ENCODE measurements at places on chromosomes 4 and X.

GRCh38 chr4:84412062-84412461, 87.0 kb downstream of the NKX6-1 start:
- DNase-seq: no peak

GRCh38 chr4:135485371-135485770, 1283.8 kb upstream of the PABPC4L start:
- no peak for DNase-seq

DNA sequence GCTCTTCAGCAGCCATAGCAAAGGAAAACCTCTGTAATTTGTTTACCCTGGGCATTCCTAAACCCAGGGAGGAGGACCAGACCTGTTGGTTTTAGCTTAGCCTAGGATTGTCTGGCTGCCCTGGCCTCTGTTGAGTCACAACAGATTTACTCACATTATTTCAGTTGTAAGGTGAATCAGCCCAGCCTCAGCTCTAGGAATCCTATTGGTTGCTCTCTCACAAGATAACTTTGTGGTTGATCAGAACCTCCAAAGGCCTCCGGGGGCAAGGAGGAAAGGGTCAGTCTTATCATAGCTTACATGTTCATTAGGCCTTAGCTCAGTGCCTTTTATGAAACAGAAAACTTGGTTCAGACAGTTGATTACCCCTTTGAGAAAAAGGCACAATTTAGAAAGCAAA, 41.0 kb downstream of the PDK3 start:
- no peak for DNase-seq

DNA sequence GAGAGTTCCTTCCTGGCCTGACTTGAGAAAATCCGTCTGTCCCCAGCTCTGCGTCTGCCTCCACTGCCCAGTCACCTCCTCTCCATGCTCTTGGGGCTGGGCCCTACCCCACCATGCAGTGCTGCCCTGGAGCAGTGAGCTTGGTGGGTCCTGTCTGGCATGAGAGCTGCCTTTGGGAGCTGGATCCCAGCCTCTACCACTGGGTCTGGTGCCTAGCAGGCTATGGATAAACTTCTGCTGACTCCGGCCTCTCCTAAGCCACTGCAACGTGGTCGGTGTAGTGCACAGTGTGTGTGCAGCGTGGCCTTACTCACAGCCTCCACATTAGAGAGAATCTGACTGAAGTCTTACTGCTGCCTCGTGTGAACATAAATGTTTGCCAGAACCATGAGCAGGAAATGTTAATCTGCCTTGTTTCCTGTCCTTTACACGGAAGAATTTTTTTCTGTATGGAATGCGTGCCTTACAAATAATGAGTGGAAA, 47.6 kb downstream of the HTT start:
- no peak for DNase-seq

GRCh38 chr4:169253904-169254303, 16.9 kb downstream of the SH3RF1 start:
- DNase-seq: no peak

DNA sequence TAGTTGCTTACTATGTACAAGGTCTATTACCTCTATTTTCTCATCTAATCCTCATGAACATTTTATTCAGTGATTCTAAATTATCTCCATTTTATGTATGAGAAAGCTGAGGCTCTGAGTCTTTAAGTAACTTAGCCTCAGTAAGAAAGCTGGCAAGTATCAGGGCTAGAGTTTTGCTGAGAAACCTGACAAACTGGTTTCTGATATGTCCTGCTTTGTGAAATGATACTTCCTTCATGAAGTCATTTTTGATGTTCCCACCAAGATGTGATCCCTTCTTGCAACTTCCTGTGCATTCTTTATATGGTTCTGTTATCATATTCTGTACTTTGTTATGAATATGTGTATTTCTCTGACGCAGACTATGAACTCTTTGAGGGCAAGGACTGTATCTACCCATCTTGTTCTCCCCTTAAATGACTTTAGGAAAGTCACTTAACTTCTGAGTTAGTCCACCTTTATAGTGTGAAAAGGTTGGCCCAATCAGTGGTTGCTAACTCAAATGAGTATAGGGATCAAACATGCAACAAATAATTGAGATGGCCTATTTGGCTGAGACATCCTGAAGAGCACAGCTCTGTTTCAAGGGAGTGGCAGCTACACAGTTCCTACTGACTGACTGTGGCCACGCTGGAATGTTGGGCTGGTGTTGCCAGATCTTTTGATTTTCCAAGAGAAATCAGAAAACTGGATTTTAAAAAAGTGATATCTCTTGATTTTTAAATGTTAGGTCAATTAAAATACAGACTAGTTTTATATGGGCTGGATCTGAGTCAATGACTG, 127.9 kb upstream of the AMOT start:
- DNase-seq: no peak

DNA sequence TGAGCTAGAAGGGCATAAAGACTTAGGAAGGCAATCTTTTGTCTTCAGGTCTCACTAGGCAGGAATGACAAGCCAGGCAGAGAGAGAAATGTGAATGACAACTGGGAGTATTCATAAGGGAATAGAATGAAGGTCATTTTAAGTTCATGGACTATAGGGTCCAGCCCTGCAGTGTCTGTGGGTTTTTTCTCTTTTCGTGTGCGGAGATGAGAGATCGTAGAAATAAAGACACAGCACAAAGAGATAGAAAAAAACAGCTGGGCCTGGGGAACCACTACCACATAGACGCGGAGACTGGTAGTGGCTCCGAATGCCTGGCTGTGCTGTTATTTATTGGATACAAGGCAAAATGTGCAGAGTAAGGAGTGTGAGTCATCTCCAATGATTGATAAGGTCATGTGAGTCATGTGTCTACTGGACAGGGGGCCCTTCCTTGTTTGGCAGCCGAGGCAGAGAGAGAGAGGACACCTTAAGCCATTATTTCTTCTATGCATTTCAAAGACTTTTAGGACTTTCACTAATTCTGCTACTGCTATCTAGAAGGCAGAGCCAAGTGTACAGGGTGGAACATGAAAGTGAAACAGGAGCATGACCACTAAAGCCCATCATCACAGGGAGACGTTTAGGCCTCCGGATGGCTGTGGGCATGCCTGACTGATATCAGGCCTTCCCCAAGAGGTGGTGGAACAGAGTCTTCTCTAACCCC, 921.8 kb upstream of the PCDH10 start:
- no peak for DNase-seq

- no peak for DNase-seq
These were observed 139.8 kb downstream of the CLCN4 start for GRCh38 chrX:10296576-10296975.

GRCh38 chr4:164847967-164848649, 28.9 kb upstream of the APELA start:
- DNase-seq: no peak

DNA sequence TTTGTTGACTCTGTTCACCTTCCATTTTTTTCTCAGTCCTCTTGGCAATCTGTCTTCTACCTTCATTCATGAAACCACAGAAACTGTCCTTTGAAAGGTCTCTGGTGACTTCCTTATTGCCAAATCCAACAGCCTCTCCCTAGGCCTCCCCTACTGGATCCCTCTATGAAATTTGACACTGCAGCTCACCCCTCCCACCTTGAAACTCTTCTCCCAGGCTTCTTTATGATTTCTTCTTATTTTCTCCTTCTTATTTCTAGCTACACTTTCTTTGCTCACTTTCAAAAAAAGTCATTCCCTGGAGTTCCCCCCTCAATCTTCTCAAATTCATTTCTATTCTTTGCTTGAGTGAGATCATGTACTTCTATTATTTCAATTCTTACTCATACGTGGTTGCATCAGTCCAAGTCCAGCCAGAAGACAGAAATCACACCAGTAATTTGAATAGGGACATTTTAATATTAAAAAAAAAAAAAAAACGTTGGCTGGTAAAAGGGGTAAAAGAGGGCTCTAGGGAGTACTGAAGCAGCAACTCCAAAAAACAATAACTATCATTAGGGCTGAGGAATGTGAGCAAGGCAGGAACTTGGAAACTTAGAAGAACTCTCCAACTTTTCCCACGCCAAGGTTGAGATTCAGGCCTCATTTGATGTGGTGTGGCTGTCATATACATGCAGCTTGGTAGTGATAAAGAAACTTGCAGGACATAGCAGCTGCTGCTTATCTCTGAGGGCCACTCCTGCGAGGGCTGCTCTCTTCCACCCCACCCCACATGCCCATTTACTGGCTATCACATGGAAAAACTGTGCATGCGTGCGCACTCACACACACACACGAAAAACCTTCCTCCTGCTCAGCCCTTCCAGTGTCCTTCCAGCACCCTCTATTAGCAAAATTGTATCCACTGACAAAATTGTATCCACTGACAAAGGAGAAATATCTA, 169.8 kb upstream of the GALNT7 start:
- DNase-seq: no peak

DNA sequence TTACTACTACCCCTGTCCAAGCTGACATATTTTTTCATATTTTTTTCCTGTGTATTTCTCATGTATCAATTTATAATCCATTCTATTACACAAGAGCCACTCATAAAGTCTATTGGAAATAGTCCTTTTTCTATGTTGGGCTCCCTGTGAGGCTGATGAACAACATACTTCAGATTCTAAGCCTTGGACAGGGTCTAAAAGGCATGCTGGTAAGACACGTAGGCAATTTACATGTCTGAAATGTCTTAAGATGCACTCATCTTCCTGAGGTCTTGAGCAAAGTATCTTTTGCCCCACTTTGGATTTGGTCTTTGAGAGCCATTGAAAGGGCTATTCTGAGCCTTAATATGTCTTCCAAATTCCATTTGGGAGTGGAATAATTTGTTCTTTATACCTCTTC, 31.8 kb downstream of the OCIAD1 start:
- no peak for DNase-seq

DNA sequence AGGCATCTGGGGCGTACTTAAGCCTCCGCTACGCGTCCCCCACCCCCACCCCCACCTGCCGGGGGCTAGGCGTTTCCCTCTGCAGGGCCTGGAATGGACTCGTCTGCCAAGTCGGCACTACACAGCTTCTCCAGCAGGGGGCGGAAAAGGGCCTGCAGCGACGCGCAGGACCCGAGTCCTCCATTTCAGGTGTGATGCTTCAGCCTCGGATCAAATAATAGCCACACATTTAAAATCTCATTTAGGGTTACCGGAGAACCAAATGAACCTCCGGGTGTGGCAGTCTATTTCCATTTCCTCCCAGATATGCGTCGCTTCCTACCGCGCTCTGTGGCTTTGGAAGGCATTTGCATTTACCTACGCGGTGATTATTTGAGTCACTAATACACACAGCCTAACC, 2.9 kb downstream of the PAK3 start:
- DNase-seq: peak; percentile 60

DNA sequence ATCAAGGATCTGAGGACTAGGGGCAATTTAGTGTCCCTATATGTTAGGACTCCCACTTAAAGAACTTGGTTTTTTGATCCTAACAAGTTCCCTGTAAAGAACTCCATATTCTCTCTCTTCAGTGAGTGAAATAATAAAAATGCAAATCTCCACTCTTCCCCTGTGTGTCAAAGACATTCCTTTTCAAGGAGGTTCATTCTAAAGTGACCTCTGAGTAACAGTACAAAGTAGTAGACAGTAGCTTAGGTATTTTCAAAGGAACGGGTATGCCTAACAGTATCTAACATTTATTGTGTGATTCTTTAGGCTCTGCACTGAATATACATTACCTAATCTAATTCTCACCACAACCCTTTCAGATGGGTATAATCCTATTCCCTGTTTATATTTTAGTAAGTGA, 58.4 kb upstream of the SCOC start:
- DNase-seq: no peak

GRCh38 chr4:156805696-156806095, 165.9 kb downstream of the PDGFC start:
- peak; percentile 53 for DNase-seq

DNA sequence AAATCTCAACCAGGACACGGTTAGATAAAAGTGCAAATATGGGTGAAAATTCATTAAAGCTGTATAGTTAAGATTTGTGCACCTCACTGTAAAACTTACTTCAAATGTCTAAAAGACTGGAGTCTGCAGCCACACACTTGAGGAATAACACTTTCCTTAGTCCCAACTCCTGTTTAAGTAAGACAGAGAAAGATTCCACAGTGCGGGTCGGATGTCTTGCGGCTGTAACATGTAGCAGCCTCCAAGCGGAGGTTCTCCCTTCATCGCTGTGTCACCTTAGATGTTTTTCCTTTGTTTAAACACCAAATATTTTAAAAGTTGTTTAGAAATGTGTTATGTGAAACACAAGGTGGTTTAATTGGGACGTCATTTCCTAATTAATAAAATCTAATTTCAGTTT, 905 bp upstream of the MAEA start:
- no peak for DNase-seq

DNA sequence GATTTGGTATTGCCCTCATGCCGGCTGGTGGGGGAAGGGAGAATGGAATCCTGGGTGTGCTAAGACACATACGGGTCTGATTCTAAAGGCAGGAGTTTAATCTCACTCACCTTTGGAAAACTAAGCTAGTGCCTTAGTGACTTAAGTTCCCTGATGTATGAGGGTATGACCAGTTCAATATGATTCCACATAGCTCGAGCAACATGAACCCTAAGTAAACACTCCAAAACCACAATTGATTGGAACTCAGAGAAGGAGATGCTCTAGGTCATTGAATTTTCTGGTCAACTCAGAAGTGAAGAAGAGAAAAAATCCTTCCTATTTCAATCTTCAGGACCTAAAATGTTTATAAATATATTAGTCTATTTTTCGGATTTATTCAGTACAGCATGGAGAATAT, 420.1 kb upstream of the INTU start:
- DNase-seq: no peak

DNA sequence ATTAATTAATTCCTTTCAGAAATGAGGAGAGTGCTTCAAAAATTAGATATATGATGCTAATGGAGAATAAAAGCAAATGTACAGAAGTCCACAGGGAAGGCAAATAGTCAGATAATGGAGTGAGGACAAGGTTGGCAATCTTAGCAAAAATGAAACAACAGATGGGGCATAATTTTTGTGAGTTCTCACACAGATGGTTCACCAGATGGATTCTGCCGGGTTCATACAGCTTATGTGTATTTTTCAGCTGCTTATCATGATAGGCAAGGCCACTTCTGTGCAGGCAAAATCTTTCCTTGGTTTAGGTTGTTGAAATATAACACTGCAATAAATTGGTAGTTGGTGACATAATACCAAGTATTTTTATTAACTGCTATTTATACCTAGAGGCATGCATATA, 1539.0 kb upstream of the IGFBP7 start:
- no peak for DNase-seq

GRCh38 chr4:3780347-3781171, 14.4 kb downstream of the ADRA2C start:
- no peak for DNase-seq

- DNase-seq: no peak
These were observed 27.5 kb upstream of the HERC5 start for GRCh38 chr4:88429401-88429800.

GRCh38 chr4:153292897-153293741, 51.4 kb upstream of the MND1 start:
- no peak for DNase-seq
